Amniotic stem cell (primary cell): ENCODE measurements at places on chromosomes 16 and 17.

DNA sequence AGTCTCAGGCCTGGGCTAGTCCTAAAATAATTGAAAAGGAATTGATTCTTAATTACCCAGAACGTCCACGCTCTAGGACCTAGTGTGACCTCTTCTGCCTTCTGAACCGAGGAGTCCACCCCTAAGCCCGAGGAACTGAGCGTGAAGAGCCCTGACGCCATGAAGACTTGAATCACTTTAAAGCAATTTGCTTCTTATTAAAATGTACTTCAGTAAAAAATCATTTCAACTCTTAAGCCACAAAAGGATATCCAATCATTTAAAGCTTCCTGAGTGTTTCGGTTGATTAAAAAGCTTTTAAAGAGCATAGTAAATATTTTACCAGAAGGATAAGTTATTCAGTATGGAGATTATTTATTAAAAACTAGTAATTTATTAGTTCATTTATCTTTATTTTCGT lies 11.6 kb downstream of the HSBP1 start:
- no peak for DNase-seq

DNA sequence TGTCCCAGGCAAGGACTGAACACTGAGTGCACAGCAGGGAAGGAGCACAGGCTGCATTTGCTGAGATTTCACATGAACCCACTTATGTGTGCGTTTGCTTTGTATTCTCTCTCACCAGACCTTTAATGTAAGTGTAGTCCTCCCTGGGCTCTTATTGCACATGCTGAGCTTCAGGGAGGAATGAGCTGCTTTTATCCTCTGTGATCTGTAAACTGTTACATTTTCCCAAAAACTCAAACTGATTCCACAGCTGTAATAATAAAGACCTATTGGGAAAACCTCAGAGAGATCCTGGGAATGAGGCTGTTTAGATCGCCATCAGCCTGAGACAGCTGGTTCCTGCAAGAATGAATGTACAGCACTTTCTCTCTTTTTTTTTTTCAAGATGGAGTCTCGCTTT lies 53.6 kb upstream of the ADORA2B start:
- no peak for DNase-seq

GRCh38 chr17:34527908-34528470 lies 51.4 kb upstream of the TMEM132E start:
- no peak for DNase-seq

GRCh38 chr17:78785011-78785662 lies 3.1 kb upstream of the CYTH1 start:
- no peak for DNase-seq

- DNase-seq: no peak
Observed at GRCh38 chr16:87337262-87337771, 20.1 kb upstream of the C16orf95 start.

GRCh38 chr17:57915985-57916757 lies 39.0 kb downstream of the CUEDC1 start:
- no peak for DNase-seq

DNA sequence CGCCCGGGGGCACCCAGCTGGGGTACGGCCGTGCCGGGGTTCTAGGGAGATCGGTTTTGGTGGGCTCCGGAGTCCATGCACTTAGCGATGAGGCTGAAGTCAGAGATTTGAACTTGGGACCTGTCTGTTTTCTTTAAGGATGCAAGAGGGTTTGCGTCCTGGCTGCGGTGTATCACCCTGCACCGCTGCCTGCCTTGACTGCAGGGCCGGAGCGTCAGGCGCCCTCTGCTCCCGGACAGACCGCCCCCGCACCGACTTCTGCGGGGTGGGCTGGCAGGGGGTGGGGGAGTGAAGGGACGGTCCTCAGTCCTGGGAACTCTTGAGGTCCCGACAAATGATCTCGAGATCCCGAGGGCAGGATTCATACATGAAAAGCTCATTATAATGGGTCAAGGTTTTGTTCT lies 701 bp downstream of the PDP2 start:
- DNase-seq: no peak

GRCh38 chr16:19744670-19745069 lies 26.6 kb downstream of the IQCK start:
- DNase-seq: no peak

DNA sequence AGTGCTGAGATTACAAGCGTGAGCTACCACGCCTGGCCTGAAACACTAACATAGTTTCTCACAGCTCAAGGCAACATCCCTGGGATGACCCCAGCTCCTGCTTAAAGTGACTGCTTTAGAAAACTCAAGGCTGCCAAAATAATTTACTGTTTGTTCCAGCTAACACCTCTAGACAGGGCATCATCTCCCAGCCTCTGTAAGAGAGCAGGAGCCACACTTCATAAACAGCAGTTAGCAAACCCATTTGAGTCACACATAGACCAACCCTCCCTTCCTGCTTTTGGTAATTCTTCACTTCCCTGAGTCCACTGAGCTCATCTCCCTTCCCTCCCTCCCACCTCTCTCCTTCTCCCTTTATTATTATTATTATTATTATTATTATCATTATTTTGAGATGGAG lies 201.3 kb downstream of the XYLT1 start:
- no peak for DNase-seq

DNA sequence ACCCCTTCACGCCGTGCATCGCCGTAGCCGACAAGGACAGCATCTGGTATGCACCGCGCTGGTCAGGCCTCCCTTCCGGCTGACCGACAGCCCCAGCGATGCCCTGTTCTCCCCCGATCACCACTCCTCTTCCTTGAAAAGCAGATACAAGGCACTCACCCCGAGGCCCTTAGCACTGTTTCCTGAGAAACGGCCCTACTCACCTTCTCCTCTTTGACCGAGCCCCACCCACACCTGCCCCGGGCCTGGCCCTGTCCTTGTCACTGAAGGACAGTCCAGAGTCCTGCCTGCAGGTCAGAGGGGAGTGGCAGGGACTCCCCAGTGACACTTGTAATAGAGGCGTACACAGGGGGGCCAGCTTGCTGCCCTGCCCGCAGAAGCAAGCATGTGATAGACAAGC lies 45.9 kb upstream of the CHMP6 start:
- no peak for DNase-seq

DNA sequence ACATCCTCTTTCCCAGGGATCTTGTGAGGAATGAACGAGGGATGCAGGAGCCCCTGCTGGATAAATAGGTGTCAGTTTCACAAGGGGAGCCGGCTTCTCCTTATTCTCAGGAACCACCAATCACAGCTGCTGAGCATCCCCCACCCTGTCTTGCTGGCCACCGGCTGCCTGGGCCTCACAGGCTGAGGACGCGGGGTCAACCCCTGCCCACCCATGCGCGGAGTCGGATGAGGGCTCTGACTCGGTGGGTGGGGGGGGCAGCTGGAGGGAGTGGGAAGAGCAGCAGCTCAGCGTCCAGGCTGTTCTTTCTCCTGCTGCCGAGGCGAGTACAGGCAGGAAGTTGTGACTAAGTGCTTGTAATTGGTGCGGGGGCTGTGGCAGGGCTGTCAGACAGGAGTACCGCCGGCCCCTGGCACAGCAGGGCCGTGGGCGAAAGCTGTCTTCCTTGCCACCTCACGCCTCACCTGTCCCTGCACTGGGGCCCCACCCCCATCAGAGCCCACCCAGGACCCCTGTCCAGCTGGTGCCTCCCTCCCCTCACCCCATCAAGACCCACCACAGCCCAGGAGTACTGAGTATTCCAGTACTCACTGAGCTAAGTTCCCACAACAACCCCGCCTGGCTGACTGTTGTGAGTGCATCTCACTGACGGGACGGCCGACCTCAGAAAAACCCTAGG lies 11.0 kb upstream of the DPEP1 start:
- DNase-seq: peak; percentile 84

GRCh38 chr17:30894236-30894635 lies 11.8 kb downstream of the TEFM start:
- no peak for DNase-seq

DNA sequence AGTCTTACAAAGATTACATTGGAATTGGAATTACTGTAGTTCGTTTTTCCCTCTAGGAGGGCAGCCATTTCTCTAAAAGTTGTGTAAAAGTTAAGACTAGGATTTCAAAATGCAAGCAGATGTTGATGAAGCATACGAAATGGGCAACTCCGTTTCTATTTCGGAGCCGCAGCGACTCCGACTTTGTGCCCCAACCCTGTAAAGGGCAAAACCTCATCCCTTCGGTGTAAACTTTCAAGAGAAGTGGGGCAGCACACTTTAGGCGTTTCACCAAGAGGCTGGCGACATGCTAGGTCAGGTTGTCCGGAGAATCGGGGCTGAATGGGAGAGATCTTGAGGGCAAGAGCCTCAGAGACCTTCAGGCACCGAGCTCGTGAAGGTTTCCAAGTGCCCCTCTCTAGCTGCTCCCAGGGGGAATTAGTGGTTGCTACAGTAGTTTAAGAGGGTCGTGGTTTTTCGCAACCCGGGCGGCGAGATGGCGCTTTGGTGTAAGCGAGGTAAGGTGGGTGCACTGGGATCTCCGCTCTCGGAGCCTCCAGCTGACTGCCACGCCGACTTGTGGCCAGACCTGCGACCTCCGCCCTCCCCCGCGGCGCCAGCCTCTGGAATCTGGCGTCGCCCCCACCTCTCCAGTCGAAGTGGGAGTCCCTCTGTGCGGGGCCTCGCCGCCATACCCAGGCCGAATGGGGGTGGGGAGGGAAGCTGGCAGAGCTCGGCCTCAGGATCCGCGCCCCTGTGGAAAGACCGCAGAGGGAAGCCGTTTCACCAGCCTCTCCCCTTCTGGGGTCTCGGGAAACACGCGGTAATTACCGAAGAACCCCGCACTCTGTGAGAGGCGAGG lies 1.0 kb upstream of the HEXIM2 start:
- no peak for DNase-seq

DNA sequence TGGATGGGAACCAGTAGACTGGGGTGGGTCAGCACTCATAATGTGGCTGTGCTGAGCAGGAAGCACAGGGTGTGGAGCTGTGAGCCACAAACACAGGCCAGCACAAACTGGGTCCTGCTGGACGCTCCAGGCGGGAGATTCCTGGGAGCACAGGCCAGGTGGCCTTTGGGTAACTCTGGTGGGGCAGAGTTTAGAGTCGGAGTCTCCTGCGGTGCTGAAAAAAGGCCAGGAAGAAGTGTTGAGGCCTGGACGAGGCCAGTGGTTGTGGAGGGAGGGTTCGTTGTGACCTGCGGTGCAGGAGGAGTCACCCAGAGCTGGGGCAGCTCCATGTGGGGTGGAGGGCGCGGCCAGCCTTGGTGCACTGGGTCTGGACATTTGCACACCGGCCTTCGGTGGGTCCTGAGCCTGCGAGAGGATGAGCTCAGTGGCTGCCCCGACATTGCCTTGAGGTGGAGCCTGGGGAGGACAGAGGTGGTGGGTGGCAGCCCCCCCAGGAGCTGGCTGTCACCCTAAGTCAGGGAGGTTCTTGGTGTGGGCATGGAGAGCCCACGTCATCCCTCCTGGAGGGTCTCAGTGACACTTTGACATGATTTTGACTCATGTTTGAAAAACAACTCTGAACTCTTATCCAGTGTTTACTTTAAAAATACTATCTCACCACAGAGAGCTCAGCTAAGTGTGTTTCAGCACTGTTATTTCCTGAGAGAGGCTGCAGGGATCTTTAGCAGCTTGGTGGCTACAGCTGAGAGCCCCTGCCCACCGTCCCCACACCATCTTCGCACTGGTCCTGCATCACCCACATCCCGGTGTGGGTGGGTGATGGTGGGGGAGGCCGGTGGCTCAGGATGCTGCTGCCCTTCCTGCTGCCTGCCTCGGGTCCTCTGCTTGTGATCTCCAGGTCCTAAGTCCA lies 98.7 kb downstream of the NPIPB11 start:
- DNase-seq: no peak
